ENCODE measurements at places on chromosomes 1 and 21. TPM values are rescaled to one million over a fixed set of nuclear protein-coding genes. Genes with fewer than 3 reads are reported as not detected.

The KCNK2 gene
- 0.45 TPM for total RNA-seq

DNA sequence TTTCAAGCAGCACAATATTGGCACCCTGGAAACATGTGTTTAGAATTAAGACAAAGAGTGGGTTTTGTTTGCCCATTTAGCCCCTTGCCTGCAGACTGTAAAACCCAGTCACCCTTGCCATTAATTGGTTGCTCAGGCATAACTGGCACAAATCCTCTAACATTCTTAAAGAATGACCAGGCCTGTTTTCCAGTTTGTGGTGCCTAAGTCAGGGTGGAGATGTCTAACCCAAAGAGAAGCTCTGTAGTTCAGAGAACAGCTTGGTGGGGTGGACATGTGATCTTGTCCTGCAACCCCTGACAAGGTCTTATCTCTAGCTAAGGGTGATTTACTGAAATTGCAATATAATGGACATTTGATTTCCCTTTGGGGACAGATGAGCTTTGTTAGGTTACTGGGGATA is 8.8 kb upstream of the ANGPTL7 start:
- no peak for DNase-seq

DNA sequence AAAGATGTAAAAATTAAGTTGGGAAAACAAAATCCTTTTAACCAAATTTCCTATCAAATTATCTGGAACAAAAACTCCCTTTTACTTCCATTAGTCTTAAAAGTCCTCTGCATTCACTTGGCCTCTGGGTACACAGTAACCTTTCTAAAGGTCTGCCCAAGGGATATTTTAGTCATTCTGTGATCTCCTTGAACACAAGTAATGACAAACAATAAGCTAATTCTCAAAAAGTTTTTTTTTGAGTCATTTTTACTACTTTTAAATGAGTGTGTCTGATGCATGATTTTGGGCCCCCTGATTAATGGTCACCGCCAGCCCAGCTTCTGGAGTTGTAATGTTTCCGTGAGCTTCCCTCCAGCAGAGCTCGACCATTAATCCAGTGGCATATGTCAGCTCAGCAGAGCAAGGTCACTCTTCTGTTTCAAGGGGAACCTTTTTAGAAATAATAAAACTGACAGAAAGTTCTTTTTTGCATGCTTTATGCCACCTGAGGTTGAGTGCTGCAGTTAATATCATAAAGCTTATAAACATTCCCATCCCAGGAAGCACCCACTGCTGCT is 14.3 kb downstream of the SAMSN1 start:
- no peak for DNase-seq

The DYNLT5 gene
- total RNA-seq = 0.17 TPM

DNA sequence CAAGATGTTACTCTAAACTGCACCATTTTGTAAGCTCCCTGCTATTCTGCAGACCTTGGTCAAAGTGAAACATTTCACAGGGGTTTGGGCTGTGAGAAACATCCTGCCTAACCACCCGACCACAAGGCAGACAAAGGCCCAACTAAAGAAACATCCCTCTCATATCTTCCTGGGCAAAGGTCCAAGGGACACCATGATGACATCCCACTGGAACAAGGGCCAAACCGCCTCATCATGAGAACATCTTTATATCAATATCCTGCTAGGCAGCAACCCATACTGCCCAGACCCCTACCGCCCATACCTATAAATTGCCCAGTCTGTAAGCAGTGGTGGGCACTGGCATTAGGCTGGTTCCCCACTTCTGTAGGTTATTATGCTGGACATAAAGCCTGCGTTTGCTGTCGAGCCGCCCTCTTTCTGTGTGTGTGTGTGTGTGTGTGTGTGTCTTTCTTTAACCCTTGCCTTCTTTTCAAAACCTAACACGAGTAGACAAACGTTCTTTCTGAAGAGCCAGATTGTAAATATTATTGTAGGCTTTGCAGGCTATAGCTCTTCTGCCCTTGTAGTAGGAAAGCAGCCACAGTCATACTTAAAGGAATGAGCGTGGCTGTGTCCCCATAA is 1.0 kb upstream of the PPIE start:
- no peak for DNase-seq

The ERICH3 gene
- 0.11 TPM for total RNA-seq

The LCE2B gene
- not detected for total RNA-seq

DNA sequence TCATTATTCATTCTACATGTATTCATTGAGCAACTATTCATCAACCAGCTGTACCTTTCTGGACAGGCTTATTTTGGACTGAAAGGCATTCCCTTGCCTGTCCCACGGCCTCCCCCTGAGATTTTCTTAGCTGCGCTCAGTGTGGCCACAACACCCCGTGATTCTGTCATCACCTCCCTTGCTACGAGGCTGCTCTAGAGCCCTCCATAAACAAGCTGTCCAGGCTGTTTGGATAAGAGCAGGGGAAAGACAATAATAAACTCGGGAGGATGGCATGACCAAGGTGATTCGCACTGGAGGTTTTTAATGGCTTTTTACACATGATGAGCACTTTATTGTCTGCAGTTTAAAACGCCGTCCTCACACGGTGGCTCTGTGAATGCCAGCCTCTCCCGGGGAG is 139.7 kb downstream of the ROR1 start:
- no peak for DNase-seq

The SDF4 gene
- total RNA-seq = 273 TPM
